KBM-7 (cell line): ENCODE measurements at places on chromosomes 4 and X.
A peak's percentile ranks its signal among the peaks of the same experiment; 100 is the strongest.

DNA sequence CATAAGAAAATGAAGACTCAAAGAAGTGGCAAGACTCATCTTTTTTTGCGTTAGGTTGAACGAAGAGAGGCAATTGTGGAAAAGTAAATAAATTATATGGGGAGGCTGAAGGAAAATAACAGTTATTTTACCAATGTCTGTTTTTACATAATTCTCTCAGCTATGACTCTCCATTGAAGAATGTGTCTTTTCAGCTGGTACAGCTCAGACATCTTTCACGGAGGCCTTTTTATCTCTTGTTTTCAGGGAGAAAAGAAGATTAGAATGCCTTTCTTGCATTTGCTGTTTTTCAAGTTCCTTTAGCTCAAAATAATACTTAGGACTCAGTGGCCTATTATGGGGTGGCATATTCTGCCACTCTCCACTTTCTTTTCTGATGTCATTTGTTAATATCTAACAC lies 153.0 kb downstream of the ADAM29 start:
- DNase-seq: no peak

GRCh38 chr4:126604268-126604867 lies 1028.4 kb upstream of the INTU start:
- DNase-seq: peak; percentile 16

GRCh38 chr4:86549163-86549788 lies 44.8 kb upstream of the PTPN13 start:
- no peak for DNase-seq

DNA sequence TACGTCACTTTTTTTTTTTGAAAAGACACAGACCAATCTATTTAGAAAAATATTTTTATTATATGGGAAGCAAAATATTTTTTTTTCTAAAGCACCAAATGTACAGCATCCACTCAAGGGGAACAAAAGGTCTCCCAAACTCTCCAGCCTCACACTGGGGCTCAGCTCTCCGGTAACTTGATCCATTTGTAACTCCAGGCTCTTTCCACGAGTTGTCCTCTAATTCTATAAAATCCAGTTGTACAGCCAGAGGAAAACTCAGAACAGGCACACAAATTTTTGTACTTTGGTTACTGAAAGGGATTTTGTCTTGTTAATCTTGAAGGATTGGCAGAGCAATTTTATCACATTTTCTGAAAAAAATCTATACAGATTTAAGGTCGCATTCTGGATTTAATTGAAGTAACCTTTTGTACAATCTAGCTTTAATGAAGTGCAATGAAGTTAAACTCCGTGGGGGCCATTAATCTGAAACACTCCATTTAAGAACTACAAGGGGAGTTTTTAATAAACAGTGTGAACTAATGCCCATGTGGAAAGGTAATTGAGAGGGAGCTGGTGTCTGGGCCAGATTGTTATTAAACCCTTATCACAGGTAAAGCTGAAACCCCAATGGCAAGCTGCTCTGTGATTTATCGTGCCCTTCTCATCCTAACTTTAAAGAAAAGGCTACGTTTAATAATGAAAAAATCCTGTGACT lies 161.2 kb upstream of the FRG1 start:
- no peak for DNase-seq

DNA sequence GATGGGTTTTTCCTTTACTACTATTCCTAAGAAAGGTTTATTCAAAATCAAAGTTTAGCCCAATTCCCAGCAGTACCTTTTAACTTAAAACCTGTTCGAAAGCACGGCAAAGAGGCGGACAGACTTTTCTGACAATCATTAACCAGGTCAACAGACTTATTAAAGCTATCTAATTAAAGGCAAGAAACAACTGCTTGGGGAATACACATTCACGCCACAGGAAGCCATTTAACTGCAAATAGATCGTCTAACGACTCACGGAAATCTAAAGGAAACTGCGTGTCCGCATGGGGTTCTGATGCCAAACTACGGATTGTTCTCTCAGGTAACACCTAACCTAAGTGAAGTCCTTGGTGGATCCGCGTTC lies 663 bp upstream of the USP53 start:
- no peak for DNase-seq
